Right cardiac atrium (tissue), 5 donors: ENCODE measurements at places on chromosomes 4 and X. TPM values are rescaled to one million over a fixed set of nuclear protein-coding genes. Genes with fewer than 3 reads are reported as not detected.
A peak's percentile ranks its signal among the peaks of the same experiment; 100 is the strongest.

The TLR6 gene
- total RNA-seq: 3.1 TPM

The ITIH6 gene
- total RNA-seq: not detected

The DGKK gene
- total RNA-seq: not detected

The MAGT1 gene
- total RNA-seq: 47.1 TPM

The CXorf66 gene
- total RNA-seq: not detected

The SCML2 gene
- 1.2 TPM for total RNA-seq

The TRIM60 gene
- not detected for total RNA-seq

The OGT gene
- total RNA-seq: 94.4 TPM

The CCDC149 gene
- total RNA-seq: 15.0 TPM

The FAM47E gene
- 3.3 TPM for total RNA-seq

The SPACA5 gene
- not detected for total RNA-seq

The PRR32 gene
- 1.4 TPM for total RNA-seq

The PNMA6F gene
- total RNA-seq: not detected

DNA sequence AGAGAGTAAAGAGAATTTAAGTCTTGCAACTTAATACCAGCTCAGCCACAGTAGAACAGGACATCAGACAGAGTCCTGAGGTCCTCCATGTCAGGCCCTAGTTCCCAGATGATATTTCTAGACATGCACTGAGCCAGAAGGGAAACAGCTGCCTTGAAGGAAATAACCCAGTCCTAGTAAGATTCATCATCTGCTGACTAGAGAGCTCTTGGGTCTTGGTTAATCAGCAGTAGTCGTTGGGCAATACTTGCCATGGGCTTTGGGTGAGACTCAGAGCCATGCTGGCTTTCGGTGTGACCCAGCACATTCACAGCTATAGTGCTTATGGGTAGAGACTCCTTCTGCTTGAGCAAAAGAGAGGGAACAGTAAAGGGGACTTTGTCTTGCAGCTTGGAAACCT is 379.1 kb downstream of the AR start:
- no peak for DNase-seq

- DNase-seq: no peak
These were observed 459.5 kb downstream of the GASK1B start for GRCh38 chr4:157713342-157713741.

- DNase-seq: no peak
These were observed 361.9 kb downstream of the ARHGAP24 start for GRCh38 chr4:85836588-85837438.

DNA sequence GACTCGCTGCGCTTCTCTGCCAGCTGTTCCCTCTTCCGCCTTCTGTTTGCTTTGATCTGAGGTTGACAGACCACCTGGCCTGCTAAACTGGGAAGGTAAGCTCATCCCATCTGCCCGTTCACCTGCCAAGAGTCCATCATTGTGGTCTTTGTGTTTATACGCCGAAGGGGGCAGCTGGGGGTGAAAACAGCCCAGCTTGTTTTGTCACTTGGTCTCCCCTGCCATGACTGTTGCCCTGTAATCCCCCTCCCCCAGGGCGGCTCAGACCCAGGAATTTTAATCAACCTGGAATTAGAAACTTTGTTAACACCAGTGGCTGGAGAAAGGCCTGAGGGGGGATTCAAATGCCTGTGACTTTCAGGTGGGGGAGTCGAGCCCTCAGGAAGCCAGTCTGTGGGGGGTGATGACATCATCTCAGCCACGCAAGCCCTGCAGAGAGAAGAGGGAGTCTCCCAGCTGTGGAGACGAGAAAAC is 333.3 kb downstream of the BCOR start:
- DNase-seq: no peak

- DNase-seq: no peak
These were observed 46.0 kb downstream of the GEMIN8 start for GRCh38 chrX:13983734-13984133.

GRCh38 chrX:70033348-70034051 is 16.2 kb downstream of the AWAT2 start:
- peak; percentile 68 for DNase-seq

DNA sequence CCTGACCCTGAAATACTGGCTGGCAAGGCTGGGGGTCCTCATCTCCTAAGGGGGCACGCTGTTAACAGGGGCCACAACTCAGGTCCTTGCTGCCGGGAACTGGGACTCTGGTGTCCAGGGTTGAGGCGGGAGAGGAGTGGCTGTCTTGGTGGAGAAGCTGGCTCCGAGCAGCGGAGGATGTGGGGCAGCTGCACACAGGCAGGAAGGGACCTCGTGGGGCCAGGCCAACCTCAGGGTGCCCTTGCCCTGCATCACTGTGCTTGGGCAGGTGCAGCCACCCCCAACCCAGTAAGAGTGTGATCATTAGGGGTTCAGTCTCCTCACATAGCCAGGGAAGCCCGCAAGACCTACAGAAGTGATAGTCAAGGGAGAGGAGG is 12.6 kb upstream of the PDE6B start:
- peak; percentile 22 for DNase-seq

DNA sequence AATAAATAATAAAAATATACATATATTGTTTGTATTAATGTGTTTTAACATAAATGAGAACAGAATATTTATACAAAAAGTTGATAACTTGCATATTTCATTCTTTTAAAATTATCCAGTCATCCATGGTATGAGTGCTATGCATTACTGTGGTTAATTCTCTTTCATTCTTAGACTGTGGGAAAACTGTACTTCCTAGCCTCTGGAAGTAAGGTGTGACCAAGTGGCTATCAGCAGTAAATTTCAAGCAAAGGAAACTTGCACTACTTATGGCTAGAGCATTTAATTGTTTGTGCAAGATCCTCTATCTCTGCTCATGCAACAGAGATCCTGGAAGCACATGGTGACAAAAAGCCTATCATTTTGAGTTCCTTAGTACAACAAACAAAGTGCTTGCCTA is 1054.5 kb upstream of the PABPC4L start:
- DNase-seq: no peak

- no peak for DNase-seq
These were observed 80.9 kb upstream of the PLAC1 start for GRCh38 chrX:134738986-134739740.

DNA sequence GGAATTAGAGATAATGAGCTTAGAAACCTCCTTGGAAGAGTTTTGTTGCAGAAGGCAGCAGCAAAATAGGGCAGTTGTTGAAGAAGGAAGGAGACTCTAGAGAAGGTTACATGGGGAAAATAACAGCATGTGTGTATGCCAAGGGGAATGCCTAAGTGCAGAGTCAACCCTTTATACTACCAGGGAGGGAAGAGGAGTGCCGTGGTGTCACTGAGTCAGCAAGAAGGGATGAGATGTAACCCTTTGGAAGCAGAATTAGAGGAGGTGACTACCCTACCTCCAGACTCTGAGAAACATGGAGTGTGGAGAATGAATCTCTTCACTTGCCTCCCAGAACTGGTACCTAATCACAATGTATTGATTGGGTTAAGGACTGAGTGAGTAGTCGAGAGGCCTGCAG is 6.7 kb upstream of the GABRE start:
- no peak for DNase-seq

- no peak for DNase-seq
These were observed 259.8 kb downstream of the QDPR start for GRCh38 chr4:17252131-17252530.

- DNase-seq: no peak
These were observed 48.2 kb upstream of the UXT start for GRCh38 chrX:47707031-47707780.

GRCh38 chr4:133711817-133712216 is 489.8 kb downstream of the PABPC4L start:
- DNase-seq: no peak

- DNase-seq: no peak
These were observed 47.9 kb upstream of the PACRGL start for GRCh38 chr4:20652226-20652885.

DNA sequence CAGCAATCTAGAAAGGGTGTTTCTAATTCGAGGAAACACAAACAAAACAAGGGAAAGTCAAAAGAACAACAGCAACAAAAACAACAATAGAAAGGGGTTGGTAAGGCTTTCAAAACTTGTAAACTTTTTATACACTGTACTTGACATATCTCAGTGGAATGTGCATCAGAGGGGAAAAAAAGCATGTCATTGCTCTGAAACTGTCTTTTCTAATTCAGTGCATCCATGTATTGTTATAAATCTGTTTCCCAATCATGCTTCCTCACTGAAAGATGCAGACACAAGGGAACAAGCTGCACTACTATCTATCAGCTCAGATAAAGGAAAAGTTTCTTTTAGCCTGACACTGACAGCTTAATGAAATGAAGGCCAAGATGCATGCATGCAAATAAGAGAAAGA is 44.2 kb upstream of the PCDH18 start:
- no peak for DNase-seq

- peak; percentile 33 for DNase-seq
These were observed 546.5 kb upstream of the SMIM31 start for GRCh38 chr4:164207460-164207859.

DNA sequence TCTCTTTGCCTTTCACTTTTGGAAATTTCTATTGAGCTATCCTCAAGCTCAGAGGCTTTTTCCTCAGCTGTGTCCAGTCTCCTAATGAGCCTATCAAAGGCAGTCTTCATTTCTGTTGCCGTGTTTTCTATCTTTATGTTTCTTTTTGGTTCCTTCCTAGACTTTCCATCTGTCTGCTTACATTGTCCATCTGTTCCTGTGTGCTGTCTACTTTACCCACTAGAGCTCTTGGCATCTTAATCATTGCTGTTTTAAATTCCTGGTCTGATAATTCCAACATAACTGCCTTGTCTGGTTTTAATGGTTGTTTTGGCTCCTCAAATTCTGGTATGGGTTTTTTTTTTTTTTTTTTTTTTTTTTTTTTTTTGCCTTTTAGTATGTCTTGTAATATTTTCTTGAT is 9.3 kb upstream of the PDE6B start:
- no peak for DNase-seq

GRCh38 chrX:49746306-49746705 is 50.5 kb upstream of the PAGE1 start:
- DNase-seq: no peak

GRCh38 chr4:140755774-140756318 is 339 bp downstream of the TBC1D9 start:
- DNase-seq: peak; percentile 69

DNA sequence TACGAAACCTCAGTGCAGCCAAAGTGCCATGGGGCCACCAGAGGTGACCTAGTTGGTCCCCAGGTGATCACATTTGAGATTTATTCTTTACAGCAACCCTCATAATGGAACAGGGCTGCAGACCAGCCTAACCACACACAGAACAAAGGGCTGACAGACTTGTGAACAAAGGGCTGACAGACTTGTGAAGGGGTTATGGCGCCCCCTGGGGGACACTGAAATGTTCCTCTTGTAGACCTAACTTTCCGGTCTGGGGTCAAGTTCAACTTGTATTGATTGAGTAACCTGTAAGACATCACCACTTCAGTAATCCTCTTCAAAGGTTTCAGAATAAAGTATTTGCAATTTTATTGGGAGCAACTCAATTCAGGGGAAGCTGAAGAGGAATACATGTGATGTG is 175.9 kb upstream of the RPS6KA3 start:
- peak; percentile 88 for DNase-seq

GRCh38 chr4:114017120-114017917 is 37.9 kb upstream of the ARSJ start:
- no peak for DNase-seq

DNA sequence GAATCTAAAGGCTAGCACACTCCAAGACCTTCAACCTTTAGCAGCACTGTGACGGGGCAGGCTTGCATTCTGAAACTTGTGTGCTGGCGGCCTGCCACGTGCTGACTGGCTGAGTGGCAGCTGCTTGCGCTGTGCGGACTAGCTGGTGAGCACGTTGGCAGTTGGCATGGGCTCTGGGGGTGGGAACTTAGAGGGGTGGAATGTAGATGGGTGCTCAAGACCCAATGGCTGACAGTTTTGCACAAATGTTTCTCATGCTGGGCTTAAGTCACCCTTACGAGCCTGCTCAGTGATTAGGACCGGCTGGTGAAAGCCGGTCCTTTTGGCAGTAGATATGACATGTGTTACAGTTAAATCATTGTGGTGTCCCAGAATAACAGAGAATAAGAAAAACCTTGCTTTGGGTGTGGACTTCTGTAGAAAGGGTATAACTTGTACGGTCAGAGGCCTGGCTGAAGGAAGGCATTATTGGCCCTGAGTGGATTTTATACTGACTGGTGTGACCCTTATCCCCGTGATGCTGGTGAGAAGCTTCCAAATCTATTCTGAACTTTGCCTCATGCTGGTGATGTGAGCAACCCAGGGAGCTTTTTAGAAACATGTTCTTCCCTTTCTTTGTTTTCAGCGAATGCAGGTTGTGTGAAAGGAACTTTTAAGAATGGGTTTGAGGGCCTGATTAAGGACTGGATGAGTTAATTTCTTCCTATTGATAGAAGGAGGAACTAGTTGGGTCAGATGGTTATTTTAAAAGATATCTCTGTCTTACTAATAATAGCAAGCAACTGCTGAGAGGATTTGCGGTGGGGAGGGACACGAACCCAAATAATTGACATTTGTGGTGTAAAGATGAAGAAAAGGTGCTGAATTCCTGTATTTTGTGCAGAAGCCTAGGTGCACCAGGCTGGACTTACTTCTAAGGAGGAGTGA is 107.4 kb upstream of the SLC4A4 start:
- DNase-seq: peak; percentile 95

DNA sequence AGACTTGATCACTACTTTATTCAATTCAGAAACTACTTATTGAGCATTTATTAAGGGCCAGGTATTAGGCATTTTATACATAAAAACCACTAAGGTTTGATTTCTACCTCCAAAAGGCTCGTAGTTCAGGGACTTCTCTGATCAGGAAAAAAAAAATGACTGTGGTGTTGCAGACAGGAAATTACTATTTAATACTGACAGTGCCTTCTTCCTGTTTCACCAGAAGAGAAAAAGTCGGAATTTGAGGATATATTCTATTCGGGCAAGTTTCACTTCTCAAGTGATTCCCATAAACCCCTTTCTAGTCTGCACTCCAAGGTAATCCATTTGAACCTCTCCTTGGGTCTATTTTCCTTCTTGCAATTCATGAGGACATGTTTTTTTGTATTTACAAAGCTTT is 15.3 kb upstream of the TASL start:
- DNase-seq: no peak
